K562 (cell line): ENCODE measurements at places on chromosomes 16 and 17. TPM values are rescaled to one million over a fixed set of nuclear protein-coding genes. Genes with fewer than 3 reads are reported as not detected.

DNA sequence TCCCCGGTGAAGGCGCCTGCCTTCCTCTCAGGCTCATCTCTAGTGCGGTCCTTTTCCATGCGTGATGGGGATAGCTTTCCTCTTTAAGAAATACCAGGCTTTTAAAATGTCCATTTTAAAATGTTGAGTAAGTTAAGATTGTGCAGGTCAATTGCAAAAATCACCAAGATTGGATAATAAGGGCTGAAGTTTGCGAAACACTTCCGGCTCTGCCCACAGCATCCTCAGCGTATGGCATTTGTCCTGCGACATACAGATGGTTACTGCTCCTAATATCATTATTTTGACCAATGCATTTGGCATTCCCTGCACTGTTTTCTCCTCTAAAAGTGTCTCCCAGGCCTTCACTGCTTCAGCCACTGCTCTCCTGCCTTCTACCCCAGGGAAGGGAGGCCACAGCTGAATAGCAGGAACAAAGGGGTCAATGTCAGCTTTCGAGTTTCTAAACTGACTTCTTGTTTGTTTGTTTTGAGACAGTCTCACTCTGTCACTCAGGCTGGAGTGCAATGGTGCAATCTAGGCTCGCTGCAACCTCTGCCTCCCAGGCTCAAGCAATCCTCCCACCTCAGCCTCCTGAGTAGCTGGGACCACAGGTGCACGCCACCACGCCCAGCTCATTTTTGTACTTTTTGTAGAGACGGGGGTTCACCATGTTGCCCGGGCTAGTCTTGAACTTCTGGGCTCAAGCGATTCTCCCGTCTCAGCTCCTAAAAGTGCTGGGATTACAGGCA lies 91.9 kb downstream of the CRISPLD2 start:
- DNase-seq, result no peak

KRT28 gene
- not detected in 2 replicates for total RNA-seq

GRCh38 chr16:4639899-4640509 lies 15.4 kb downstream of the MGRN1 start:
- DNase-seq, result no peak

GRCh38 chr17:81509207-81509971 lies 3.2 kb downstream of the ACTG1 start:
- DNase-seq, result no peak

TMEM88 gene
- 1.0 and 1.4 TPM in 2 replicates for total RNA-seq

SDR42E2 gene
- total RNA-seq, result not detected in 2 replicates

SLFN14 gene
- 3.2 and 4.3 TPM in 2 replicates for total RNA-seq

SLC16A6 gene
- total RNA-seq, result 0.16 and 0.42 TPM in 2 replicates

GRCh38 chr16:74871608-74872007 lies 97.0 kb upstream of the FA2H start:
- no peak for DNase-seq

GRCh38 chr17:16920628-16921020 lies 51.3 kb downstream of the TNFRSF13B start:
- DNase-seq, result no peak

GRCh38 chr16:8861563-8862308 lies 7.1 kb downstream of the CARHSP1 start:
- no peak for DNase-seq

TBC1D26 gene
- total RNA-seq, result not detected in 2 replicates

GRCh38 chr16:15493466-15494180 lies 59.2 kb downstream of the BMERB1 start:
- no peak for DNase-seq

GRCh38 chr17:19573075-19573474 lies 39.4 kb downstream of the SLC47A1 start:
- no peak for DNase-seq

PPY gene
- not detected in 2 replicates for total RNA-seq

DNA sequence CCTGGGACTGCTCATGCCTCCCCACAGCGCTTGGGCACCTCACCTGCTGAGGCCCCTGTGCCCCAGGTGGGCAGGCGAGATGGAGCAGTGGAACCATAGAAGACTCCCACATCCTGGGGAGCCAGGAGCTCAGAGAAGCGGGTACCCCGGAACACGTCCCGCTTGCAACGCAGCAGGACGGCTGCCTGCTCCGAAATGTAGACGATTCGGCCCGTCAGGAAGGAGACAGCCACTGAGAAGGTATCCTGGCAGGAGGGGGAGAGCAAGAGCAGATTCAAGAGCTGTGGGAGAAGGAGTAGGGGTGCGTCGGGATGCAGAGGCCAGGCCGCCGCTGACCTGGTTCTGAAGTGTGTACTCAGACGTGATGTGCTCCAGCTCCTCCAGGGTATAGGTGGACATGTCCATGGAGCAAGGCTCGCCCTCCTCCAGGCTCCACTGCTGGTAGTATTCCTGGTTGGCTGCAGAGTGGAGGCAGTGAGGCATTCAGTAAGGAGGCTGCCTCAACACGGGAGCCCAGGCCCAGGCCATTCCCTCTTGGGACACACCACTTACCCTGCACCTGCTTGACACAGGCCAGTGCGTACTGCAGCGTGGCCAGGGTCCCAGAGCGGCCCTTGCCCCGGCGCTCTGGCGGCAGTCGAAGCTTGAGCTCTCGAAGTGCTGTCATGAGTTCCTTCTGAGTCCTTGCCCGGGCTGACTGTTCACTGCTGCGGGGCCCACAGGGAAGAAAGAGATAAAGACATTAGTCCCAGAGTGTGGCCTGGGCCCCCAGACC lies 2.6 kb downstream of the PER1 start:
- DNase-seq, result no peak

ARHGDIG gene
- total RNA-seq, result 0.69 and 1.6 TPM in 2 replicates

GRCh38 chr17:17957584-17957916 lies 14.7 kb downstream of the TOM1L2 start:
- DNase-seq, result no peak

DNA sequence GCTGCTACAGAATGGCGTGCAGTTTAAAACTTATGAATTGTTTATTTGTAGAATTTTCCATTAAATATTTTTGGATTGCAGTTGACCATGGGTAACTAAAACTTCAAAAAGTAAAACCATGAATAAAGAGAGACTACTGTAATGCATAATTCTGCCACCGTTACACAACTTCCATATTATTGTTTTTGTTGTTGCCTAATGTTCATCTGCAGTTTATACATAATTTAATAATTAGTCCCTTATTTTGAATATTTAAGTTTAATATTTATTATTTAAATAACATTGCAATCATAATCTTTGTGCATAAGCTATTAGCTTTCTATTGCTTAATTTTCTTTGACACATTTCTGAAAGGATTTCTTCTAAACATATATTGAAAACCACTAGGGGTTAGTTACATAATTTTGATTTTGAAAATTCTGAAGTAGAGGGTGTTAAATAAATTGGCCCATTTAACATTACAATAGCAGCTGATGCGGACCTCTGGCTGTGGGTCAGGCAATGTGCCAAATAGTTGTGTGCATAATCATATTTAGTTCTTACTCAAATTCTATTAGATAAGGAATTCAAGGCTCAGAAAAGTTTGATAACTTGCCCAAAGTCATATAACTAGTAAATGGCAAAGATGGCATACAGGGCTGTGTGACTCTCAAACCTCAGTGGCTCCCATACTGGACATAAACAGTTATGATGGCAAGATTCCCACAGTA lies 31.1 kb downstream of the PPM1E start:
- peak; percentile 8 for DNase-seq

- DNase-seq, result no peak
These were observed 35.4 kb downstream of the SLC6A4 start for GRCh38 chr17:30200106-30200505.

ZNF500 gene
- total RNA-seq, result 16.4 and 20.8 TPM in 2 replicates

TBC1D3C gene
- not detected in 2 replicates for total RNA-seq

DNA sequence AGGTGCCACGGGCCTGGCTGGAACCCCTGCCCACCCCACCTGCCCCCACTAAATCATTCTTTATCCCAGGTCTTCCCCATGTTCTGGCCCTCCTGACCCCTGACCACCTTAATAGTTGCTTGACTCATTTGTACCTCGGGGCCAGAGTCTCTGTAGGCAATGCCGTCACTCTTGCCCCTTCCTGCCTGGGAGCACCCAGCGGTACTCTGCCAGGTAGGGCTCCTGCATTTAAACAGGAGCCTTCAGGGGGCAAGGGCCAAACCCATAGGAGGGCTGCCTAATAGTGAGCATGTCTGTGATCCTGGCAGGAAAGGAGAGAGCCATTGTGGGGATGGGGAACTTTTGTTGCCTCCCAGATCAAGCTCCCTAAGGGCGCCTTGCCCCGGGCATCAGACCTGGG lies 8.8 kb upstream of the ITGA3 start:
- DNase-seq, result no peak

DNA sequence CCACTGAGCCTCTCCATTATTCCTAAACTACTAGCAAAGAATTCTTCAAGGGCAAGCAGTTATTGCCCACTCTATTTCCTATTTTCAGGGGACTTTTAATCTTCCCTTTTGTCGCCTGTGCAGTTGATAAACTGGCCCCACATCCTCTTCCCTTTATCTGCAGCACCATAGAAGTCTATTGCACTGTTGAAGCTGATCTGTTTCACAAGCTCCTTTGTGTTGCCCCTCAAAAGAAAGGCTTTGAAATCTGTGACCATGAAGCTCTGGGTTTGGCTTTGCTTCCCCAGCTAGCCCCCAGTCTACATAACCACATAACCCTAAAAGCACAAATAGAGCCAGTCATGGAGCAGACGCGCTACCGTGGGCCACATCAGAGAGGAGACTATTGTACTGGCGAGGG lies 37.1 kb downstream of the CDRT15 start:
- no peak for DNase-seq

FNDC8 gene
- total RNA-seq, result not detected in 2 replicates

SMPD3 gene
- 0.94 and 1.2 TPM in 2 replicates for total RNA-seq

CEP295NL gene
- not detected in 2 replicates for total RNA-seq

- no peak for DNase-seq
These were observed 247.8 kb downstream of the XYLT1 start for GRCh38 chr16:17222871-17223401.

DNA sequence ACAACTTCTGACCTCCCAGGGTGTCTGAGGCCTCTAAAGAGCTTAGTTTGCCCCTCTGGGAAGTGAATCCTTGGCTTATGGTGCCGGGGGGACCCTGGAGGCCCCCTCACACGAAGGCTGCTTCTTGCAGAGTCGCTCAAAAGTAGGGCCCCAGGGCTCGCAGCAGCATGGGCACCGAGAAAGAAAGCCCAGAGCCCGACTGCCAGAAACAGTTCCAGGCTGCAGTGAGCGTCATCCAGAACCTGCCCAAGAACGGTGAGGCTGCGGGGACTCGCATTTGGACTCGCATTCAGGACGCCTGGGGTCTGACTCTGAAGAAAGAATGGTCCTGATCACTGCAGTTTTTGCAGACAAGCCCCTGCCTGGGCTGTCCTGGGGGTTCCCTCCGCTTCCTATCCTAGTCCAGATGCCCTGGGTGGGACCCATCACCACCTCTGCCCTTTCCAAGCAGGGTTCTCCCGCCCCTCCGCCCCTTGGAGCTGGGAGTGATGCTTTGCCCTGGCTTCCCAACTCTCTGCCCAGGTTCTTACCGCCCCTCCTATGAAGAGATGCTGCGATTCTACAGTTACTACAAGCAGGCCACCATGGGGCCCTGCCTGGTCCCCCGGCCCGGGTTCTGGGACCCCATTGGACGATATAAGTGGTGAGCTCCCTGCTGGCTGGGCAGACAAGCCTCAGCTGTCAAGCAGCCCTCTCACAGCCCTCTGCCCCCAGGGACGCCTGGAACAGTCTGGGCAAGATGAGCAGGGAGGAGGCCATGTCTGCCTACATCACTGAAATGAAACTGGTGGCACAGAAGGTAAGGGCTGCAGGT lies 698 bp downstream of the ACBD4 start:
- no peak for DNase-seq

NGFR gene
- 0.09 and 0.11 TPM in 2 replicates for total RNA-seq

SLC38A8 gene
- not detected in 2 replicates for total RNA-seq
